NCI-H2227 treated with DMSO at 0.1 percent for 48 hours (cell line): ENCODE measurements at places on chromosomes 2 and 18.

GRCh38 chr2:126534478-126534877 is 121.5 kb upstream of the GYPC start:
- no peak for DNase-seq

DNA sequence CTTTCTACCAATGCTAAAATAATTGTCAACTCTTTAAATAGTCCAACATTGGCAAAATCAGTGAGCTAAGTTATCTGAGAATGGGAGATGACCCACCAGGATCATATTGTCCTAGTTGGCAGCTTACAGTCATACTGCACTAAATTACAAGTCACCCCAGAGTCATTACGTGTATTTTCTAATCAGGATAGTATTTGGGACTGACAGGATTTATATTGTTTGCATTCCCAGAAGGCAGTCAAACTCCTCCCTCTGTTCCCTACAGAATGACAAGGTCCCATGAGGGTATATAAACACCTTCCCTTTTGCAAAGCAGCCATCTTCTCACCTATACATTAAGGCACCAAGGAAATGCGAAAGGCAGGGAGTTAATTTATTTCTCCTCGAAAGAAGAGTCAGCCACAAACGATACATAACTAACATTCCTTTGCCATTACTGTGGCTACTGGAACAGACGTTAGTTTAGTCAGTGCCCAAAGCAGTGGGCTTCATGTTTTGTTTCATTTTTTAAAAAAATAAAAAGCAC is 125.3 kb downstream of the ANTXR1 start:
- DNase-seq: no peak

DNA sequence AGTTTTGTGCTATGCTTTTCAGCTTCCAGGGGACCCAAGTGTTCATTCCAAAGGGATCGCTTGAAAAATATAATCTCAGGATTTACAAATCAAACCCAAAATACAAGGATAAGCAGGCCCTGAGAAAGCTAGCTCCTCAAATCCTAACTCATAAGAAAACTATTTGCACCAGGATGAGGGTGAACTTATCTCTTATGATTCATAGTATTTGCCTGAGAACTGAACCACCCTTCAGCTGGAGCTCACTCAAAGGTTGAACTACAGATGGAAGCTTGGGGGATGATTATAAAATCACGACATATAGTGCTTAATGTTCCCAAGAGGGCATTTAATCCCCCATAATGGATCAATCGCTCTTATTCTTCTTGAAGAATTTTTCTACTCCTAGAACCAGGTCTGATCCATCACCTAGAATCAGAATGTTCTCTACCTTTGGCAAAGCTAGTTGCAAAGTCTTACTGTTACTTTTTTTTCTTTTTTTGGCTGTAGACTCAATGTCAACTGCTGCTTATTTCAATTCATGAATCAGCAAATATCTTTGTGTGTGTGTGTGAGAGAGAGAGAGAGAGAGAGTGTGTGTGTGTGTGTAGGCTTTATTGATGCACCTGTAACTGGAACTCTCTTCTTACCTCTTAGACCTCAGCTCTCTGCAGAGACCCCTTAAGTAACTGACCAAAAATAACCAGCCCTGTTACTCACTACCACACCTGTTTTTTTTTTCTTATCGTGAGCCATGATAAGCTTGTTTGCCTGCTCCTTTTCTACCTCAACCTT is 44.8 kb downstream of the ARL4C start:
- no peak for DNase-seq

DNA sequence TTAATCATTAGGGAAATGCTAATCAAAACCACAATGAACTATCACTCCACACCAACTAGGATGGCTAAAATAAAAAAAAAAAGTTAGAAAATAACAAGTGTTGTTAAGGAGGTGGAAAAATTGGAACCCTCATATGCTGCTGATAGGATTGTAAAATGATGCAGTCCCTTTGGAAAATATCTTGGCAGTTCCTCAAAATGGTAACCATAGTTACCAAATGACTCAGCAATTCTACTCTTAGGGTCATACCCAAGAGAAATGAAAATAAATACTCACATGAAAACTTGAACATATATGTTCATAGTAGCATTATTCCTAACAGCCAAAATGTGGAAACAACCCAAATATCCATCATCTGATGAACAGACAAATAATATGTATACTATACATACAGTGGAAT is 15.7 kb upstream of the ACVR2A start:
- no peak for DNase-seq

DNA sequence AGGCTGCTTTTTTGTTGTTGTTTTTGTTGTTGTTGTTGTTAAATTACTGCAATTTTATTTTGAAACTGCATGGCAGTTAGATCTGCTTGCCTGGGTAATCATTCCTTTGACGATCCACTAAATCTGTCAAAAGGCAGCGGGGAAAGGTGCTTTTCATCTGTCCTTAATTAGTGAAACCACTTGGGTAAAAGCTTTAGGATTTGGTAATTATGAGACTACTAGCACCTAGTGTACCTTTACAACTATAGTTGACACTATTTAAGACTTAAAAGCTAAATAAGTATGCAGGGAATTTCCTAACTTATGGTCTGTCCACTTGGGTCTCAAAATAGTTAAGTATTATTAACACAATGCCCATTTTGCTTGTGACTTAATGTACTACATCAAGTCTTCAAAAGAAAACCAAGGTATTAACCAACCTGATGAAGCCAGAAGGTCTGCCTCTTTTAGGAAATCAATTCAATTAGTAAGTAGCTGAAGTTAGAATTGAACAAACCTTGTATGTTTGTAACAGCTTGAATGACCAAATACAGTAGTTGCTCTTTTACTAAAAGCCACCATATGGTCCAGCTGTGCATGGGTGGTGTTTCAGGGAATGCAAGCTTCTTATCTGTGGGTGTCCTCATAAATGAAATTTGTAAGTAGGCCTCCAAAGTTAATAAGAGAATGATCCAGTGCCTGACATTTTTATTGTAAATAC is 44.8 kb downstream of the NAB1 start:
- DNase-seq: no peak

DNA sequence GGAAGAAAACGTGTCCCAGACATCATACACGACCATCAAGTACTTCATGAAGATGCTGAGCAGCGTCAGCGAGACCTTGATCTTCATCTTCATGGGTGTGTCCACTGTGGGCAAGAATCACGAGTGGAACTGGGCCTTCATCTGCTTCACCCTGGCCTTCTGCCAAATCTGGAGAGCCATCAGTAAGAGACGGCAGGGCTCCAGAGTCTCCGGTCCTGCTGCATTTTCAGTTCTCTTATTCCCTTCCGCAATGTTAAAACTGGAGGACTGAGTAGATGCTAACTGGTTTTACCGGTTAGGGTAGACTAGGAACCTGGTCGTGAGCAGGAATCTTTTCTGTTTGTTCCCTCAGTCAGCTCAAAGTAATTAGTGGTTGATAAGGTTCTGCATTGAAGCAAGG is 32.3 kb downstream of the SLC9A4 start:
- DNase-seq: no peak
